ENCODE measurements at places on chromosomes 6 and 20.

GRCh38 chr20:53070706-53071392, 98.7 kb downstream of the TSHZ2 start:
- no peak for DNase-seq

- DNase-seq: no peak
These were observed 145.3 kb downstream of the TFAP2B start for GRCh38 chr6:50963952-50964351.

DNA sequence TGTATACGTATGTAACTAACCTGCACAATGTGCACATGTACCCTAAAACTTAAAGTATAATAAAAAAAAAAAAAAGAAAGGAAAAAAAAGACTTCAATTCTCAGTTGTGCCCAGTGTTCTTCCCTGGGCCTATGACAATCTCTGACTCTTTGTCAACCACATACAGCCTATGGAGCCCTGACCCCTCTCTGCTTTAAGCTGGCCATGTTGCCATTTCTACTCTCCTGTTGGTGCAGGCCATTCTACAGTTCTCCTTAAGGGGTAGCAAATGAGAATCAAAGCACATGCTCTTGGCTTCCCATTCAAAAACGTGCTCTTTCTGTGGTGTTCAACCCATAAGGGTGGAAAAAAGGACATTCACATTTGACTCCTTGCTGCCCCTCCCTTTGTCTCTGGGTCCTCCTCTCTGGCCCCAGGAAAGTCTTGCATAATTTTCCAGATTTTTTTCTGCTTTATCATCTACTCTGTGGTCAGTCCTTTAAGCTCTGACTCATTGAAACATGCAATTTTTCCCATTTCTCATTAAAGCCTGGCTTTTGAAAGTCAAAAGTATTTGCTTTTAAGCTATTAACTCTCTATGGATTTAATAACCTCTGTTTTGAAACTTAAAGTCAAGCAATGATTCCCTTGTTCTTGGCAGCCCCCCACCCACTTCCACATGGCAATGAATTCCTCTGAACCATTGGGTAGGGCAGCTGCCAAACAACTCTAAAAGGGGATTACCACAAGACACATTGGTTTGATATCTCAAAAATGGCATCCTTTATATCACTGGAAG, 208.6 kb upstream of the MCHR2 start:
- no peak for DNase-seq

DNA sequence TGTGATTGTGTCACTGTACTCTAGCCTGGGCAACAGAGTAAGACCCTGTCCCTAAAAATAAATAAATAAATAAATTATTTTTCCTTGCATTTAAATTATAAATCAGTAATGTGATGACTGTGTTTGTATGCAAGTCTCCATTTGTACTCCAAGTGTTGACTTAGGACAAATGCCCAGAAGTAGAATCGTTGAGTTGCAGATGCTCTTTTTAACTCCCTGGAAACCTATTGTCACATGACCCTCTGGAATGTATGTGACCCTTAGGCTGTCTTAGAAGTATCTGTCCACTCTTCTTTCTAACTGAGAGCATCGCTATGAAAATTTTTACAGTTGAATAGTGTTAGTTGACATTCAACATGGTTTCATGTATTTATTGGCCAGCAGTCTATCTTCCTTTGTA, 18.8 kb downstream of the OR2A4 start:
- no peak for DNase-seq

- DNase-seq: no peak
These were observed 33.2 kb downstream of the PSMG4 start for GRCh38 chr6:3291987-3292386.

DNA sequence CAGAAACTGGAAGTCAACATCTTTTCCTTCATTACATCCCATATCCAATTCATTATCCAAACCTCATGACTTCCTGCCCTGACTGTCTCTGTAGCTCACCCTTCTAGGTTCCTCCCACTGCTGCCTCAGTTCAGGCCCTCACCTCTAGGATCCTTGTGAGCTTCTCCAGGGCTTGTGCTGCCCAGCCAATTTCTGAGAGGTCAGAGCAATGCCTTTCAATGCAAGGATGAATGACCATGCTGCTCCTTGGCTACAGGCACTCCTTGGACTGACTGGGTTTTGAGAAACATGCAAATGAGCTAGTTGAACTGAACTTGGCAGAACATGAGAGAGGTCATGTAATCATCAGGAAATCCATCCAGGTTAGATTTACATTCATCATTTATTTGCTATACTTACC, 173.4 kb downstream of the KIF16B start:
- no peak for DNase-seq

- no peak for DNase-seq
These were observed 14.3 kb downstream of the EDN1 start for GRCh38 chr6:12304487-12304886.

Data from stimulated activated CD8-positive, alpha-beta memory T cell treated with anti-CD3 and anti-CD28 coated beads, Interleukin-7, amount 100 ng/mL, for 4 hours (primary cell).